Articular chondrocyte of knee joint (primary cell): ENCODE measurements at places on chromosomes 12 and 14. TPM values are rescaled to one million over a fixed set of nuclear protein-coding genes. Genes with fewer than 3 reads are reported as not detected.

DYNLL1 gene
- total RNA-seq, result 185 and 267 TPM in 2 replicates

CBLN3 gene
- total RNA-seq, result 6.1 and 7.5 TPM in 2 replicates

SERPINA1 gene
- 15.8 and 81.4 TPM in 2 replicates for total RNA-seq

ALDH2 gene
- total RNA-seq, result 35.1 and 35.5 TPM in 2 replicates

TSHR gene
- under 0.01 and 0.13 TPM in 2 replicates for total RNA-seq

SDR9C7 gene
- not detected in 2 replicates for total RNA-seq

AMDHD1 gene
- 1.1 and 1.3 TPM in 2 replicates for total RNA-seq

LIN7A gene
- total RNA-seq, result 0.13 TPM in 1 of 2 replicates, not detected in the other

ACOT6 gene
- not detected in 2 replicates for total RNA-seq

RIPK3 gene
- total RNA-seq, result 180 and 256 TPM in 2 replicates

ANO4 gene
- 0.32 TPM in 1 of 2 replicates, not detected in the other for total RNA-seq

WNT1 gene
- total RNA-seq, result not detected in 2 replicates

SDR39U1 gene
- total RNA-seq, result 13.4 and 15.2 TPM in 2 replicates

SLC8A3 gene
- total RNA-seq, result 0.22 and 0.26 TPM in 2 replicates
